ENCODE measurements at places on chromosomes 5 and 9.

GRCh38 chr5:59568161-59568560 lies 325.4 kb downstream of the PDE4D start:
- DNase-seq = no peak

DNA sequence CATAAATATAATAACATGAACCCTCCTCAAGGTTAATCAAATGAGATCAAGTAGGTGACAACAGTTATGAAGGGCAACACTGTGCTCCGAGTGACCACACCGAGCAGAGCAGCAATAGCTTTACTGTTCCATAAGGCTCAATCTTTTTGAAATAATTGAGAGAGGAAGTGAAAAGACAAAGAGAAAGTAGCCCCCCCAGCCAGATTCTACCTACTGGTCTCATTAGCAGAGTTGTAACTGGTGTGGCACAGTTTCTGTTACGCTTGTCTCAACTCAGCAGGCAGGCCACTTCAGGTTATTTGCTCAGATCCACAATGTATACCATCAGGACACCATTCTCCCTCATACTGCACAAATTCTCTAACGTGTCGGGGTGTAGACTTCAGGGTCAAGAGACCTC lies 14.0 kb downstream of the PRUNE2 start:
- no peak for DNase-seq

GRCh38 chr5:91888810-91889209 lies 505.7 kb upstream of the ARRDC3 start:
- no peak for DNase-seq

DNA sequence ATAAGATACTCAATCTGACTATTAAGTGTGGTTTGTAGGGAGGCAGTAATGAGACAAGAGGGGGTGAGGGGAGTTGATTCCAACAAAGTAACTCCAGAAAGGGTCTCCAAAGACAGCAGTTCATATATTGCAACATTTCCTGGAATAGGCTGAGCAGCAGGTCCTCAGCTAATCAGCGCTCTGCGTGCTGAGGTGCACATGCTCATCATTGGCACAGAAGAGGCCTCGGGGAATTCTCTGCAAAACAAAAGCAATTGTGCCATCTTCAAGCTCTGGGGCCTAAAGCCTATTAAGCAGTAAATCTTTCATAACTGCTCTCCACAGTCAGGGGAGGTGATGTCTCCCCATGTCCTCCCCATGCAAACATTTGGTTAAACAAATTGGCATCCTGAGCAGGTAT lies 357.3 kb downstream of the SPOCK1 start:
- no peak for DNase-seq

DNA sequence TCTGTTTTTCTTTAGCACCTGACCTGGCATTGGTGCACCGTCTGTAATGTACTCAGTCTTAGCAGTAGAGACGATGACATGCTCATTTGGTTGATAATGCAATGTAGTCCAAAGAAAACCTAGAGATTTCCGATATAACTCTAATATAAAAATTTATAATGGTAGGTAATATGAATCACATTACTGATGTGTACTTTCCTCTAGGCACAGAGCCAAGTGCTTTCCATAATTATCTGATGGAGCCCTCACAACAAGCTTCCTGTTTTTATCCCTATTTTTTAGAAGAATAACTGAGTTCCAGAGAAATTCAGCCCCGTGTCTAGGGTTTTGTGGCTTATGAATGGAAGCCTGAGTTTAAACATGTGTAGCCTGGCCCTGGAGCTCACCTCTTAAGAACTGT lies 53.7 kb downstream of the KDM4C start:
- no peak for DNase-seq

- no peak for DNase-seq
These were observed 58.6 kb downstream of the CEP120 start for GRCh38 chr5:123364441-123365155.

DNA sequence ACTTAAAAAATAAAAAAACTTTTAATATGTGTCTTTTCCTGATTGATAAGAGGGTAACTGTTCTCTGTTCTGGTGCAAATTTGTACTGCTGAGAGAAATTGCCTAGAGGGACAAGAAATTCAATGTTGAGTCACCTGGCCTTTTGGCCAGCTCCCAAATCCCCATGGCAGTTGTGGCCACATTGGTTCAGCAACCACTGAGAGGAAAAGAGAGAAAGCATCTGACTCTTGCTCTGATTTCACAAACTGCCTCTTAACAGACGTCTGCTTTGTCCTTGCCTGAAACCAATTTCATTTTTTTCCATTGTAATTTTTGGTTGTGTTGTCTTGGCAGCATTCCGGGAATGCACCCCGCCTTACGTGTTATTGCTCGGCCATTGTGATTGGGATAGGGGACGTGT lies 42.4 kb downstream of the NTRK2 start:
- DNase-seq = no peak

- no peak for DNase-seq
These were observed 32.1 kb upstream of the MVB12B start for GRCh38 chr9:126294331-126295081.

GRCh38 chr5:68299105-68299504 lies 83.5 kb downstream of the PIK3R1 start:
- DNase-seq = no peak

- DNase-seq = no peak
These were observed 45.6 kb downstream of the SLC1A3 start for GRCh38 chr5:36651761-36652685.

DNA sequence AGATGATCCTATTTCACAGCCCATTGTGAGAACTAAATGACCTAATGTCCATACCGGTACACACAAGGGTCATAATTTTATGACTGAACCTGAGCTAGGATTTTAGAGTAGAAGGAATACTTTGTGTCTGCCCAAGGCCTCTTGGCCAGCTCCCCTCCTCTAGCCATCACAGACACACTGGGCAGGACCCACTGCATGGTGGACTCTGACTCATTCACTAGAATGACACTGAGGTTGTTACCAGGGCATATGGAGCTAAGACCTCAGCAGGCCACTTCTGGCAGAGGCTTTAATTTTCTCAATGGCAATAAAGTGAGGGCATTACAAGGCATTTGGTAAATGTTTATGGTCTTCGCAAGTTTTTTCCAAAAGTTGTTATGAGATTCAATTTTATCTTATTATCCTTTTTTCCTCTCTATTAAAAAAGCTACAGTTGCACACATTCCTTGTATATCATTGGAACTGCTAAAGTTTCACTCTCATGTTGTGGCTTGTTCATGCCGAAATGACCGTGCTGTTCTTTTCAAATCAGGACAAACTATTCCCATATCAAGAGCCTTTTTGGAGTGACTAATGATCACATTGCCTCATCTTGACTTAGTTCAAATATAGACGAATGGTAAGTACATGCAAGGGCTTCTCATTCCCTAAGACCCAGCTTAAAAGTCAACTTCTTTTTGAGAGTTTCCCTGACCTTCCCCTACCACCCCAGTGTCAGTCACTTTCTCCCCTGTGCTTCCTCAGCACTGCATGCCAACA lies 595.7 kb downstream of the ACTL7B start:
- no peak for DNase-seq

DNA sequence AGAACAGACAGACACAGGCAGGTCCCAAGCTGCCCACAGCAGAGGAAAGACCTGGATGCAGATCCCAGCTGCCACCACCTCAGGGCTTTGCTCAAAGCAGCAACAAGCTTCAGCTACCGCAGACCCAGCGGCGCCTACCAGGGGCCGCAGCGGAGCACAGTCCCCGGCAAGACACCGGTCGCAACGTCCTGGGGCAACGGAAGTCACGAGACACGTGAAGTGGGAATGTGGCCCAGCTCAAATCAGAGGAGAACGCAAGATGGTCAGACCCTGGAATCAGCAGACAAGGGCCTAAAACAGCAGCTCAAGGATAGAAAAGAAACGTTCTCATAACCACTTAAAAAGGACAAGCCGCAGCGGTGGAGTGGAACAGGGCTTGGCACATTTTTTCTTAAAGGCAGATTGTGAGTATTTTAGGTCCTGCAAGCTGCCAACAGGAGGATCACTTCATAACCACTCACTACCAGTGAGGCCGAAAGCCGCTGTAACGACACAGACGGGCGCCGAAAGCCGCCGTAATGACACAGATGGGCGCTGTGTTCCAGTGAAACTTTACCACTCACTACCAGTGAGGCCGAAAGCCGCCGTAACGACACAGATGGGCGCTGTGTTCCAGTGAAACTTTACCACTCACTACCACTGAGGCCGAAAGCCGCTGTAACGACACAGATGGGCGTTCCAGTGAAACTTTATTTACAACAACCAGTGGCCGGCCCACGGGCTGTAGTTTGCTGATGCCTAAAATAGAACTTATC lies 21.7 kb downstream of the SLC9A3 start:
- no peak for DNase-seq

DNA sequence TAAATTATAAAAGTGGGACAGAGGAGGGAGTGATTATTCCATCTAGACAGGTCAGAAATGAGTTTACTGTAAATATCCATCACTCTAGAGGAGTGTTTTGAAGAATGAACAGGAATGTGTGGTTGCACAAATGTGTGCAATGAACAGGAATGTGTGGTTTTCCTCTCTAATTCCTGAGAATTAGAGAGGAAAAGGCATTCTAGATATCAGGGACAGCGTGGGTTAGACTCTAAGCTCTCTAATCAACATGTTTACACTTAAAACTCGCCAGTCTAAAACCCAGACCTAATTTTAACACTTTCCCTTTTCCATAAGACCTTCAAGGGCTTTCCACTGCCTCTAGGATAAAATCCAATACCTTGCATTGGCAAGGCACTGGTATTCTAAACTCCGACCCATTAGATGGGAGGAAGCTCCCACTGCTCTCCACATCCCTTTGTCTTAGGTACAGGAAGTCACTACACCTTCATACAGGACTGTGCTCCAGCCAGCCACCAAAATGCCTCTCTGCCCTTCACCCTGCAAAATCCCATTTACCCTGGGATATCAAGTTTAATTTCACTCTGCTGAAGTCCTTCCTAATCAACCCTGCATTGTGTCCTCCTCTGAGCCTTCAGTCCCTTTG lies 67.9 kb downstream of the NFIB start:
- no peak for DNase-seq

DNA sequence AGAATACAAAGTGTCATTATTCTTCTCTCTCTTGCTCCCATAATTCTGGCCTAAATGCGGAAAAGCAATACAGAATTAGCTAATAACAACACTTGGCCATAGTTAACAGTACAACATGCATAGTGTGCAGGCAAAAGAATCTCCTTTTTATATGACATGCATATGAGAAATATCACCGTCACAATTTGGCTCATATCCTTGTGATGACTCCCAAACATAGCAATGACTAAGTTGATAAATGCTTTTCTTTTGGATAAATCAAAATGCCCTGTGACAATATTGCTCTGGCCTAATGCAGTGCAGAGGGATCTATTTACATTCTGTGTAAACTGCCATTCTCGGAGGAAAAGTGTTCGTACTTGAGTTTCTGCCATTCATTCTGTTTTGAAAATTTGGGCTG lies 121.9 kb upstream of the GHR start:
- no peak for DNase-seq

GRCh38 chr5:4949108-4949507 lies 191.0 kb upstream of the ADAMTS16 start:
- no peak for DNase-seq

DNA sequence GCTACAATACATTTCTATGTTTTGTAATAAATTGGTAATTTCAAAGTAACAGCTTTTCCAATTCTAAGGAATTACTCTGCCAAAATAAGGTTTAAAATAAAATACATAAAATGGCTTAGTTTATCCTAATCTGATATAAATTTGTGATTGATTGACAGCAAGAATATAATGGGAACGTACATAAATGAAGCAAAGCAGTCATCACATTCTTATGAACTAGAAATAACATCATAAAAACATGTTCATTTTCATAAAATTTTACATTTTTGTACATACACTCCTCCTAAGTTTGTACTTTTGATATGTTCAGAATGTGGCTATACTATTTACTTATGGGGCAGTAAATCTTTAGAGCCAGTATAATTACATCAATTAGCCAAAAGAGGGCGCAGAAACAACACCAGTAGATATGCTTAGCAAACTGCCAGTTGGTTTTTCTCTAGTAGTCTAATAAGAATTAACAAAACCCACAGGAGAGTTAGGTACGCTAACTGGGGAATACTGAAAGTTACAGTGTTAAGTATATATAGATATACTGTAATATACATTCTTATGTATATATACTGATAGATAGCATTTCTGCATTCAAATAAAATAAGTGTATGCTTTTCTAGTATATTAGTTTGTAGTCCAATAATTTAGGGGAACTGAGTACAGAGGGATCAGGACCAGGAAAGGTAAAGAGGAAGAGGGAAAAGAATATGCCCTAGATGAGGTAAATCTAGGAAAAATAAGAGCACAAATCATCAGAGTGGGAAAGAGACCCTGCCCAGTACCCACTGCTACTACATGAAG lies 76.8 kb downstream of the ZDHHC21 start:
- no peak for DNase-seq

GRCh38 chr9:107430071-107430470 lies 59.5 kb downstream of the KLF4 start:
- DNase-seq = no peak

DNA sequence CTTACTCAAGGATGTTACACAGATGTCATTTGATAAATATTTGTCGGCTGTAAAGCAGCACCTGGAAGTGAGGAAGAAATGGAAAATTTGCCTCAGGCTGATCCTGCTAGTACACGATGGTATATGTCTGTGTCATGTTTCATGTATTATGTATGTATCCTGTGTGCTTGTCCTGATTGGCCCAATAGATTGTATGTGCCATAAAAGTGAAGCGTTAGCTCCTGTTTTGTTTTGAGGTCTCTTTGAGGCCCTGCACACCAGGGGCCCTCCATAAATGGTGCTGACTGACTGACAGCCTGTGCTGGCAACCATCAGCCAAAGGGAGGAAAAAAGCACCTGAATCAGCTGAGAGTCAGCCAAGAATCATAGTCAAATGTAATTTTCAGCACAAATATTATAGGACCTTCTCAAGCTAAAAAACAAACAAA lies 11.8 kb upstream of the LNPEP start:
- no peak for DNase-seq

DNA sequence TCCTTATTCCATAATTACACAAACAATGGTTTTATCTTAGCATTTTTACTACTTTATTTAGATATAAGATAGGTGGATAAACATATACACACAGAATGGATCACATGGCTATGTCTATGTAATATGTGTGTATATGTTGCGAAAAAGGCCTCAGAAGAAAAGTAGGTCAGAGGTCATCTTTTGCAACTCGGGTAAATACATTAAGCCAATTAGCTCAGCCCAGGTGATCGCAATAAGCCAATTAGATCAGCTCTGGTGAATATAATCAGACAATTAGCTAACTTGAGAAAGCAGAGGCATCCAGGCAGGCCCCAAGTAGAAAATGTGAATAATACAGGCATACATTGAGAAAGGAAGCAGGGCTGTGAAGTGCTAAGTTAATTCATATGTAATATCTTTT lies 24.3 kb downstream of the SLCO4C1 start:
- DNase-seq = no peak

Data from activated T-helper 9 cell treated with anti-CD3 and anti-CD28 coated beads, Interleukin-2, amount 50 U/mL, for 16 hours (primary cell).